ENCODE measurements at places on chromosomes 3 and 15.

GRCh38 chr3:105323274-105323599 is 43.5 kb upstream of the ALCAM start:
- DNase-seq = no peak

DNA sequence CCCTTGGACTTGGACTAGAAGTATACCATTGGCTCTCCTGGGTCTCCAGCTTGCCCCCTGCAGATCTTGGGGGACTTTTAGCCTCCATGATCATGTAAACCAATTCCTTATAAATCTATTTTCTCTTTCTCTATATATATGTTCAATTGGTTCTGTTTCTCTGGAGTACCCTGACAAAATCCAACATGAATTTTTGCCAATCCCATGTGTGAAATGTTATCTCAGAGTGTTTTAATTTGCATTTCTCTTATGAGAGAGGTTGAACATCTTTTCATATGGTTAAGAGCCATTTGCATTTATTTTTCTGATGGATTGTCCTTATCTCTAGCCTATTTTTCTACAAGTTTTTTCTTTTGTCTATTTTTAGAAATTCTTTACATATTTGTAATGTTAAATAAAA is 131.7 kb upstream of the NEO1 start:
- DNase-seq = no peak

DNA sequence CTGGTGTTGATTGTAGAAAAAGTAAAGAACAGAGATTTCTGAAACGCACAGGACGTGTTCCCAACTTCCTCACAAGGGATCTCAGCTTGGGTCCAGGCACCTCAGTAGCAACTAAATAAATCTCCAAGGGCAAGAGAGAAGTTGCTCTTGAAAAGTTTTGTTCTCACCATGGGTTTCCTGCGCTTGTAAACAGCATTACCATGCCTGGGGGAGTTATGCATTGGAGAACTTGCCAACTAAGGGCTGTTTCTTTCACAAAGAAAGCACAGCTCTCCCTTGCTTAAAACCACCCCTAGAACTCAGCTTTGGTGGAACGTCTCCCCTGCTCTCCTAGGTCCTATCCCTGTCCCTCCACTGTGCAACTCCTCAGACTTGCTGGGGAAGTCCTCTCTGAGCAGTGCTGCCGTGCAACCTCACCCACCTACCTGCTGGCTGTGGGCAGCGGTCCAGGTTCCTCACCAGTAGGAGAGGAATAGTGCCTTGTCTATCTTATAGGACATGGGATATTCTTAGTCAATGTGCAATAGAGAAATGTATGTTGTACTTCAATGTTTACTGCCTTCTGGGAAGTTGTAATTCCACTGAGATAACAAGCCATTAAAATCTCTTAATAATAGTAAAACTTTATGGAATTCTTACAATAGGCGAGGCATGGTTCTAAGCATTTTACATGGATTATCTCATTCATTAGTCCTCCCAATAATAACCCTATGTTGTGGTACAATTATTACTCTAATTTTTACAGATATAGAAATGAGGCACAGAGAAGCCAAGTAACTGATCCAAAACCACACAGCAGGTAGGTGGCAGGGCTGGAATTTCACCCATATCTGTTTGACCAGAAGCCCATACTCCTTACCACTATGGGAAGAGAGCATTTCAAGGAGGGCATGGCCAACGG is 51.5 kb downstream of the UMPS start:
- no peak for DNase-seq

- peak; percentile 87 for DNase-seq
These were observed at the start of gene ACVR2B for GRCh38 chr3:38453075-38453912. TSS of gene ACVR2B (plus strand) at chr3:38453890. CDS start at chr3:38454323, 433 bp downstream.

- DNase-seq = no peak
These were observed 11.9 kb upstream of the C3orf38 start for GRCh38 chr3:88137836-88138235.

GRCh38 chr3:194928831-194929577 is 243.3 kb downstream of the FAM43A start:
- DNase-seq = peak; percentile 89
